Osteocyte (in vitro differentiated cells): ENCODE measurements at places on chromosomes 6 and 20. TPM values are rescaled to one million over a fixed set of nuclear protein-coding genes. Genes with fewer than 3 reads are reported as not detected.

DNA sequence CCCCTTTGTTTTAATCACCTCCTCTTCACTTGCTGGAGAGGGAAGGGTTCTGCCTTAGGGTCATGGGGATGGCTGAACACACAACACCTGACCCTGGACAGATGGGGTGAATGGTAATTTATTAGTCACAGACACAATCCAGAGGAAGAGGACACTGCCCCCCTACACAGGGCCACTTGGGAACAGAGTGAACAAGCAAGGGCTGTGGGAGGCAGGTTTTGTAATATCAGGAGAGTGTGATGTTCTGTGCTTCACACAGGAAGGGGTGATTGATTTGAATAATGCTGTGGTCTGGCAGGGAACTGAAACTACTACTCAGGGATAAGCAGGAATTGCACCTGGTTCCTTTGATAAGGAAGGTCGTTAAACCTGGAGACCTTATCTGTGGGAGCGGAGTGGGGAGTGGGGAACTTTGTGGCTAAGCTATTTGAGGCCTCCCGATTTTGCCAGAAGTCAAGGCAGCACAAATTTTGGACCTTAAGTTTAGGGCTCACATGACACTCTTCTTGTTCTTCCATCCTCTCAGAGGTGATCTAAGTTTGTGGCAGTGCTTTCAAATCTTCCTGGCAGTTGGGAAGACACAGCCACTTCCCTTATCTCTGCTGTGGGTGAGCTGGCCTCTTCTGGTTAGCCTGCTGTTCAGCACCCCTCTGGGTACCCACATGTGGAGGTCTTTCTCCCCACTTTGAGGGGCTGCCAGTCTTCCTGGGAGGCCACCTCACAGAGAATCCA is 77.8 kb downstream of the CD164 start:
- H3K4me1 ChIP-seq: peaks cover 4% of the 10 kb centered on the region
- H3K27ac ChIP-seq: no peak overlapping the region
- H3K4me3 ChIP-seq: no peak overlapping the region
- peaks cover 6% of the 10 kb centered on the region for H3K27me3 ChIP-seq
- H3K36me3 ChIP-seq: no peaks in the 10 kb centered on the region

DNA sequence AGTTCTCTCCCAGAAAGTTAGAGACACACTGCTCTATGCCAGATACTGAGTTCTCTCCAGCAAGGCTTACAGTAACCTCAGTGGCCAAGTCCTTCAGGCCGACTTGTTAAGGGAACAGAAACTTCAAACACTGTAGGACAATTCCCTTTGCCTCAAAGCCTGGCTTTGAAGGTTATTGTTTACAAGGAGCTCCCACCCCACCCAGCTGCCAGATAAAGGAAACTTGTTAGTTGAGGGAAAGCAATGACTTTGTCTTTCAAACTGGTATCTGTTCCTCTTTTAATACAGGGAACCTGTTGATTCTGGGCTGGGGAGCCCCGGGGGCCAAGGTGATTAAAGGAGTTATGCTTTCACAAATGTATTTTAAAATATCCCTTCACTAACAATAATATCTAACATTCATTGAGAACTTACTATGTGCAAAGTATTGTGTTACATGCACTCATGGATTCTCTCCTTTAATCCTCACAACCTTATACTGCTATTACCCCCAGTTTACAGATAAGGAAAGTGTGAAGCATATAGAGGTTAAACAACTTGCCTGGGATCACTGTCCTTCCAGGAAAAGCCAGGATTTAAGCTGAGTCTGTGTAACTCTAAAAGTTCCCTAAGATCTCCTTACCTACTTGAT is 27.6 kb upstream of the CDKN1A start:
- no peak overlapping the region for H3K4me3 ChIP-seq
- H3K4me1 ChIP-seq: peaks cover 13% of the 10 kb centered on the region
- DNase-seq: no peak
- no peaks in the 10 kb centered on the region for H3K36me3 ChIP-seq

GRCh38 chr6:81988446-81988845 is 236.0 kb upstream of the TENT5A start:
- H3K4me1 ChIP-seq: peaks cover 15% of the 10 kb centered on the region
- no peak overlapping the region for H3K4me3 ChIP-seq
- no peaks in the 10 kb centered on the region for H3K27me3 ChIP-seq
- H3K36me3 ChIP-seq: no peaks in the 10 kb centered on the region

The SMIM26 gene
- 55.7 and 56.1 TPM in 2 replicates for total RNA-seq

The SLC26A8 gene
- total RNA-seq: not detected in 2 replicates

DNA sequence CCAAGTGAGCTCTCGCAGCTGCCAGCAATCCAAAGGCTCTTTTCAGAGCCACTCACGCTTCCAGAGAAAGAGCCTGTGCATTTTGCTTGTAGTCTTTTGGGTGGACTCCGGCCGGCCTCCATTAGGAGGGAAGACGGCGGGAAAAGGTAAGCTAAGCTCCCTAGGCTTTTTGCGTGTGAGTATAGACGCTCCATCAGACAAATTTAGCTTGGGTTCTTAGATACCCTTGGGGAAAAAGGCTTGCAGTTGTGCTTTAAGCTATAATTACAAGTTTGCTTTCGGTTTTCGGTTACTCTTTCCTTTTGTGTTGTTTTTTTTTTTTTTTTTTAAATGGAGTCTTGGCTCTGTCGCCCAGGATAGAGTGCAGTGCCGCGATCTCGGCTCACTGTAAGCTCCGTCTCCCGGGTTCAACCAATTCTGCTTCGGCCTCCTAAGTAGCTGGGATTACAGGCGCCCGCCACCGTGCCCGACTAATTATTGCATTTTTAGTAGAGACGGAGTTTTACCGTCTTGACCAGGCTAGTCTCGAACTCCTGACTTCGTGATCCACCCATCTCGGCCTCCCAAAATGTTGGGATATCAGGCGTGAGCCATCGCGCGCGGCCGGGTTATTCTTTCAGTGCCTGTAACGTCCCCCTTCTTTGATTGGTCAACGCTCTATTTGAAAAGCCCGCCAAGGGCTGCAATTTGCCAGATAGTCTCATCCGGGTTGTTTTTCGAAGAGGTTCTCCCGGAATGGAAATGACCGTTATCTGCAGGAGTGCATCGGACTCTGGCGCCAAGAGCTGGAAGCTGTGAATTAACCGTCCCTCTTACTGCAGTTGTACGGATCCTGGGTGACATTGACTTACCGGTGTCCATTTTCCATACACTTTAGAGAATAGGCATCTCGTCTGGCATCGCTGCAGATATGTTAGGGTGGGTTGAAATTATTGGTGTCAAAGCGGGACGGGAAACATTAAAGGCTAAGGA is 18.1 kb downstream of the OR2B2 start:
- no peak overlapping the region for H3K27ac ChIP-seq
- no peaks in the 10 kb centered on the region for H3K36me3 ChIP-seq
- H3K27me3 ChIP-seq: no peaks in the 10 kb centered on the region
- H3K4me1 ChIP-seq: peaks cover 37% of the 10 kb centered on the region
- DNase-seq: peak; percentile 93

The GGT7 gene
- 32.8 and 37.0 TPM in 2 replicates for total RNA-seq

The MLIP gene
- 0.65 TPM in 1 of 2 replicates, not detected in the other for total RNA-seq

GRCh38 chr6:64280569-64280968 is 645.0 kb downstream of the PHF3 start:
- H3K27ac ChIP-seq: no peak overlapping the region
- no peak overlapping the region for H3K4me3 ChIP-seq
- no peak for DNase-seq
- H3K4me1 ChIP-seq: no peaks in the 10 kb centered on the region
- H3K36me3 ChIP-seq: no peaks in the 10 kb centered on the region

The PACRG gene
- 1.2 and 3.2 TPM in 2 replicates for total RNA-seq

- DNase-seq: no peak
- H3K36me3 ChIP-seq: peaks cover 11% of the 10 kb centered on the region
- H3K4me3 ChIP-seq: no peak overlapping the region
- peaks cover 27% of the 10 kb centered on the region for H3K4me1 ChIP-seq
Measured at GRCh38 chr6:127298475-127298874, 31.8 kb downstream of the RNF146 start.

The TREM1 gene
- total RNA-seq: not detected in 2 replicates

- no peaks in the 10 kb centered on the region for H3K27me3 ChIP-seq
- DNase-seq: no peak
- no peak overlapping the region for H3K27ac ChIP-seq
- peaks cover under 1% of the 10 kb centered on the region for H3K36me3 ChIP-seq
- H3K4me3 ChIP-seq: no peak overlapping the region
Measured at GRCh38 chr6:130381459-130382380, 15.9 kb downstream of the TMEM200A start.

- H3K36me3 ChIP-seq: peaks cover 2% of the 10 kb centered on the region
- H3K4me3 ChIP-seq: no peak overlapping the region
- no peaks in the 10 kb centered on the region for H3K27me3 ChIP-seq
- H3K27ac ChIP-seq: no peak overlapping the region
Measured at GRCh38 chr6:42787063-42787472, 5.2 kb downstream of the BICRAL start.

- H3K4me3 ChIP-seq: no peak overlapping the region
- DNase-seq: no peak
- H3K27me3 ChIP-seq: peaks cover 13% of the 10 kb centered on the region
- no peak overlapping the region for H3K27ac ChIP-seq
Measured at GRCh38 chr6:131642987-131643611, 6.0 kb downstream of the ENPP3 start.

DNA sequence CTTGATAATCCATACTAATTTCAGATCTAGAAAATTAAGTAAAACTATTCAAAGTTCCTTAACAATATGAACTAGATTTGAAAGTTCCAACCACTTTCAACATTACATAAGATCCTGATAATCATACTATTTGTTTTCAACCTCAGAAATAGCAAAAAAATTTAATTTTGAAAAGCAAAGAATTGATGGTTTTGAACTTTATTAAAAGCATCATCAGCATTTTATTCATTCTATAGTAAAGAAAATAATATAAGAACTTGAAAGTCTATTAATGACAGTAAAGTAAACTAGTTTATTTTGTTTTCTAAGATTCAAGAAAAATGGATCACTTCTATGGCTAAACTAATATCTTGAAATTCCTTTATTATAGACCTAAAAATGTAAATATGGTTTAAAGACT is 26.8 kb downstream of the EYS start:
- H3K27ac ChIP-seq: no peak overlapping the region
- H3K4me1 ChIP-seq: no peaks in the 10 kb centered on the region
- H3K27me3 ChIP-seq: no peaks in the 10 kb centered on the region
- H3K4me3 ChIP-seq: no peak overlapping the region

The OGFR gene
- total RNA-seq: 47.2 and 48.9 TPM in 2 replicates

- peak overlapping the region; percentile 86 for H3K27ac ChIP-seq
- peaks cover 9% of the 10 kb centered on the region for H3K36me3 ChIP-seq
- no peaks in the 10 kb centered on the region for H3K27me3 ChIP-seq
- no peak for DNase-seq
- peaks cover 27% of the 10 kb centered on the region for H3K4me1 ChIP-seq
Measured at GRCh38 chr6:130409418-130410100, 43.7 kb downstream of the TMEM200A start.

DNA sequence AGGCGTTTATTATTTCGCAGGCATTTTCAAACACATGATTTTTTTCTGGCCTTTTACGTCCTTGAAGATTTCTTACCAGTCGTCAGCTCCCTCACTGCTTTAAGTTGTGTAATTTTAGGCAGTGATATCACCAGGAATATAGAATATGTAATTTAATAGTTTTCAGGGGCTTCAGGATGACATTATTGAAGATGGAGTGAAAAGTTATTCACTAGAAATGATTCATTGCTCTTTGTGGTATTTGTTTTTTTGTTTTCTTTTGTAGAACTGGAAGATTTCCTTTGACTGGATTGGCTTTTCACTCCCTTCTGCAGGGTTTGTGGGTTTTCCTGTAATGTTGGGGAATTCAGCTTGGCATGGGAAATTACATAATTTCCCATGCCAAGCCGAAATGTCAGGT is 2.0 kb downstream of the LRRC1 start:
- no peaks in the 10 kb centered on the region for H3K27me3 ChIP-seq
- H3K4me1 ChIP-seq: peaks cover 42% of the 10 kb centered on the region
- H3K4me3 ChIP-seq: peak overlapping the region; percentile 98
- DNase-seq: no peak
